Kidney (tissue), 22 donors: ENCODE measurements at places on chromosomes 5 and 9. TPM values are rescaled to one million over a fixed set of nuclear protein-coding genes. Genes with fewer than 3 reads are reported as not detected.

FIBCD1 gene
- total RNA-seq: 0.25 TPM

FAXDC2 gene
- total RNA-seq: 14.1 TPM

SLC6A18 gene
- total RNA-seq: not detected

LECT2 gene
- not detected for total RNA-seq

- no peak for DNase-seq
- no peak overlapping the region for H3K27ac ChIP-seq
- H3K36me3 ChIP-seq: peaks cover 16% of the 10 kb centered on the region
- H3K27me3 ChIP-seq: no peaks in the 10 kb centered on the region
- no peak overlapping the region for H3K4me3 ChIP-seq
- peaks cover 31% of the 10 kb centered on the region for H3K4me1 ChIP-seq
These were observed 53.8 kb downstream of the SHB start for GRCh38 chr9:38015266-38015665.

GRCh38 chr9:134233022-134233421 is 68.7 kb upstream of the RNU6ATAC start:
- peaks cover 11% of the 10 kb centered on the region for H3K4me1 ChIP-seq
- H3K36me3 ChIP-seq: no peaks in the 10 kb centered on the region
- no peak overlapping the region for H3K4me3 ChIP-seq
- no peak for DNase-seq

DNA sequence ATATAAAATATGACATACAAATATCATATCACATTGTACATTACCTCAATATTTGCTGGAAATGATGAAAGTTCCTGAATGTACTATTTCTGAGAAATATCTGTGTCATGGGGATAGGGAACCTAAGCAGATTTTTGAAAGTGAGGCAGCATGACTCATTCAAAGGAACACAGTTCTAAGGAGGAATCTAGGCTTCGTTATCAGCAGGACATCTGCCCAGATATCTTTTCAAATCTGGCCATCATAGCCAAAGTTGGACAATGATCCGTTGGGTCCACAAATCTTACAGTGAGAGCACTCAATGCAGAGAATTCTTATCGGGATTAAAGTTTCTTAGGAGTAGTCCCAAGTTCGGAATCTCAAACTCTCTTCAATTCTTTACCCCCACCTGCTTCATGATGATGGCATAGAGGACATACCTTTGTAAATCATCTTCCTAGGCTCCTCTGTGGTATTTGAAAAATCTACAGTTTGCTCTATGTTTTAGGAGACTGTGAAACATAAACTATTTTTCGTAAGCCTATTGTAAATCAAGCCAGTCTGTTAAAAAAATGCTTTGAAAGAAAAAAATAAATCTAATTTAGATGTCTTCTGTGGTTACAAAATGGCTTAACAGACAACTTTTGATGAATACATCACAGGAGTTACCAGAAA is 29.4 kb upstream of the ALDH1A1 start:
- no peaks in the 10 kb centered on the region for H3K4me1 ChIP-seq
- no peak overlapping the region for H3K27ac ChIP-seq
- no peaks in the 10 kb centered on the region for H3K27me3 ChIP-seq
- H3K4me3 ChIP-seq: no peak overlapping the region
- DNase-seq: no peak

DNA sequence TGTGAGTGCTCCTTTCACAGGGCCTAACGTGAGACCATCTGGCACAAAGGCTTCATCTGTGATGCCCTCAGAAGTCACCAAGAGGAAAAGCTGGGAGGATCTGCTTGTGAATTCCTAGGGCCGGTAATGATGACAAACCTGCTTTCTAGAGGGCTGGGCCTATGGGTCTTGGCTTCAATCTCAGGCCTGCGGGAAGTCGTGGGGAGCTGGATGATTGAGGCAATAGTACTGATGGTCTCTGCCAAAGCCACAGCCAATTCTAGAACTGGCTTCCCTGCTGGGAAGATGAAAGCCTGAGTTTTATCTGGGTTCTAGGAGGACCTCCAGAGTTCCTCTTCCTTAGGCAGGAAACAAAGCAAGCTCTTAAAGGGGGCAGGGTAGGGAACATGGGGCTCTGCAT is 102.7 kb downstream of the TMEM215 start:
- H3K4me3 ChIP-seq: no peak overlapping the region
- no peaks in the 10 kb centered on the region for H3K27me3 ChIP-seq
- H3K36me3 ChIP-seq: no peaks in the 10 kb centered on the region
- no peak overlapping the region for H3K27ac ChIP-seq

GRCh38 chr9:121863955-121864354 is 212.5 kb downstream of the DAB2IP start:
- no peaks in the 10 kb centered on the region for H3K27me3 ChIP-seq
- no peak for DNase-seq
- H3K4me3 ChIP-seq: no peak overlapping the region
- no peaks in the 10 kb centered on the region for H3K36me3 ChIP-seq
- H3K4me1 ChIP-seq: no peaks in the 10 kb centered on the region
- H3K27ac ChIP-seq: no peak overlapping the region

DNA sequence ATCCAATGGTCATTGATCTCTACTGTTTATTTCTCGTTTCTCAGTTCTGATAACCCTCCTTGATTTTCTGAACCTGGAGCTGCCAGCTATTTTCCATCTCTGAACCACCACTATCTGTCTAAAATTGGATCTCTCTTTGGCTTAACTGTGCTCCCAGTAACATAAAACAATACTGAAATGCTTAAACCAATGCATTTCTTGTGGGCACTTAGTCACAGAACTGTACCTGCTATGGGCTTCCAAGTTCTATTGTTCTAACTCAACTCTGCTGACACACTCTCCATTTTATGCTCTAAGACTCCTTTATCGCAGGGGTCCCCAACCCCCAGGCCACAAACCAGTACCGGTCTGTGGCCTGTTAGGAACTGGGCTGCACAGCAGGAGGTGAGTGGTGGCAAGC is 120.6 kb downstream of the LHFPL2 start:
- no peaks in the 10 kb centered on the region for H3K36me3 ChIP-seq
- no peak for DNase-seq
- H3K27me3 ChIP-seq: no peaks in the 10 kb centered on the region
- H3K4me3 ChIP-seq: no peak overlapping the region
- peaks cover 2% of the 10 kb centered on the region for H3K4me1 ChIP-seq

GRCh38 chr5:42751044-42751443 is 5.6 kb upstream of the CCDC152 start:
- H3K27ac ChIP-seq: no peak overlapping the region
- DNase-seq: no peak
- H3K27me3 ChIP-seq: no peaks in the 10 kb centered on the region
- H3K4me1 ChIP-seq: no peaks in the 10 kb centered on the region
- no peaks in the 10 kb centered on the region for H3K36me3 ChIP-seq

DNA sequence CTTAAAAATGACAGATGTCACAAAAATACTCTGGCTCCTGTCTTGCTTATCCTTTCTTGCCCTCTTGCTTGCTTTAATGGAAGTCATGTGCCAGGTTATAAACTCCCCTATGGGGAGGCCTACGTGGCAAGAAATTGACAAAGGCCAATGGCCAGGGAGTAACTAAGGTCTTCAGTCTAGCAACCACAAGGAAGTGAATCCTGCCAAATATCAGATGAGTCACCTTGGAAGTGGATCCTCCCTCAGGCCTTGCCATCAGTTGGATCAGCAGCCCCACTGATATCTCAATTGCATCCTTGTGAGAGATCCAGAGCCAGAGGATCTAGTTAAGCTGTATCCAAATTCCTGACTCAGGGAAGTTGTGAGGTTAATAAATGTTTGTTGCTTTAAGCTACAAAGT is 82.8 kb downstream of the CAAP1 start:
- no peaks in the 10 kb centered on the region for H3K36me3 ChIP-seq
- no peaks in the 10 kb centered on the region for H3K4me1 ChIP-seq
- no peak overlapping the region for H3K27ac ChIP-seq
- no peak for DNase-seq
- H3K27me3 ChIP-seq: no peaks in the 10 kb centered on the region
- no peak overlapping the region for H3K4me3 ChIP-seq

GRCh38 chr5:77990020-77990419 is 213.9 kb upstream of the TBCA start:
- no peak for DNase-seq
- no peaks in the 10 kb centered on the region for H3K4me1 ChIP-seq
- H3K36me3 ChIP-seq: no peaks in the 10 kb centered on the region
- no peaks in the 10 kb centered on the region for H3K27me3 ChIP-seq
- no peak overlapping the region for H3K27ac ChIP-seq

DNA sequence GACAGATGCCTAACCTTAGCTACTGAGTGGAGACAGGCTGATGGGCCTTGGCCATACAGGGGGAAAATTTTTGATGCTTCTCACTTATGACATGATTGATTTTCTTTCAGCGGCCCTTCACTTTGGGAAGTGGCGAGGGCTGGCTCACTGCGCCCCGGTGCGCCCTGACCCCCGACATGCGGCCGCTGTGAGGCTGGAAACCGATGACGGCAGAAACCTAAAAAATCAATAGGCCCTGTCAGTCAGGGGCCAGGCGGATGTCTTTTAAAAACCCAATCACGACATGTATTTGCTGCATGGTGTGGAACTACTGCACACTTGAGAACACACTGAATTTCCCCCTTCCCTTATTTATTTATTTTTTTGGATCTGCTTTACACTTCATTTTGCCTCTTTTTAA is 121.7 kb downstream of the EBF1 start:
- no peak for DNase-seq
- no peak overlapping the region for H3K27ac ChIP-seq
- no peaks in the 10 kb centered on the region for H3K27me3 ChIP-seq
- no peak overlapping the region for H3K4me3 ChIP-seq
- peaks cover 2% of the 10 kb centered on the region for H3K4me1 ChIP-seq

DNA sequence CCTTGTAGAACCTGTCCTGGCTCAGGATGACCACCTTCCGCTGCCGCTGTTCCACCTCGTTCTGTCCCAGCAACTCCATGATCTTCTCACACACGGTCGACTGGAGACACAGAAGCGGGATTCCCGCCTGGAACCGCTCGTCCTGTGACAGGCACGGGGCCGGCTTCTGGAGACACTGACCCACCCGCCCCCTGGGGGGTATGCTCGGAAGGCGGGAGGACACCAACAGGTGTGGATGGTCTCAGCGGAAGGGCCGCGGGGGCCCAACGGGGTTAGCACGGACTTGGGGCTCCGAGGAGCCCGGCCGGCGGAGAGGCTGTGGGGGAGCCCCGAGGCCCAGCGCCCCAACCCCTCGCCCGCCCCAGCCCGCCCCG is 530 bp downstream of the UCK1 start:
- peaks cover 2% of the 10 kb centered on the region for H3K36me3 ChIP-seq
- peak overlapping the region; percentile 87 for H3K4me3 ChIP-seq
- no peaks in the 10 kb centered on the region for H3K27me3 ChIP-seq
- peaks cover 7% of the 10 kb centered on the region for H3K4me1 ChIP-seq
- DNase-seq: peak; percentile 82
- H3K27ac ChIP-seq: no peak overlapping the region

GRCh38 chr5:82820188-82820587 is 257.0 kb downstream of the TMEM167A start:
- no peaks in the 10 kb centered on the region for H3K27me3 ChIP-seq
- H3K4me1 ChIP-seq: no peaks in the 10 kb centered on the region
- no peak for DNase-seq

DNA sequence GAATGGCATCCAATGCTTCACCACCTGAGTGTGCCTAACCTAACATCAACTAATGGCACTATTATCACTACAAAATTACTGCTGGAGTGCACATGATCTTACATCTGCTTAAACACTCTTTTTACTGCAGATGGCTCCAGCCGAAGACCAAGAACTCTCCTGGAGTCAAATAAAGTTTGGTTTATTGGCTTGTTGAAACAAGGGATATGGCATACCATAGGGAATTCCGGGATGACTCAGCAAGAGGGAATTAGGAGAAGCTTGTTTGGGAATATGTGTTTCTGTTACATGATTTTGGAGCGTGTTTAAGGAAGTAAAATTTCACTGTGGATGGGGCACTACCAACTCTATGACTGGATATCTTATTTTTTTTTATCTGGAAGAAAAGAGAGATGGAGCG is 872.6 kb downstream of the DTWD2 start:
- DNase-seq: no peak
- H3K4me1 ChIP-seq: no peaks in the 10 kb centered on the region
- H3K27me3 ChIP-seq: no peaks in the 10 kb centered on the region
- no peak overlapping the region for H3K4me3 ChIP-seq
- no peaks in the 10 kb centered on the region for H3K36me3 ChIP-seq

GRCh38 chr9:113661074-113661473 is 197.5 kb downstream of the RGS3 start:
- no peak overlapping the region for H3K4me3 ChIP-seq
- H3K4me1 ChIP-seq: no peaks in the 10 kb centered on the region
- H3K27me3 ChIP-seq: no peaks in the 10 kb centered on the region
- H3K36me3 ChIP-seq: no peaks in the 10 kb centered on the region

DNA sequence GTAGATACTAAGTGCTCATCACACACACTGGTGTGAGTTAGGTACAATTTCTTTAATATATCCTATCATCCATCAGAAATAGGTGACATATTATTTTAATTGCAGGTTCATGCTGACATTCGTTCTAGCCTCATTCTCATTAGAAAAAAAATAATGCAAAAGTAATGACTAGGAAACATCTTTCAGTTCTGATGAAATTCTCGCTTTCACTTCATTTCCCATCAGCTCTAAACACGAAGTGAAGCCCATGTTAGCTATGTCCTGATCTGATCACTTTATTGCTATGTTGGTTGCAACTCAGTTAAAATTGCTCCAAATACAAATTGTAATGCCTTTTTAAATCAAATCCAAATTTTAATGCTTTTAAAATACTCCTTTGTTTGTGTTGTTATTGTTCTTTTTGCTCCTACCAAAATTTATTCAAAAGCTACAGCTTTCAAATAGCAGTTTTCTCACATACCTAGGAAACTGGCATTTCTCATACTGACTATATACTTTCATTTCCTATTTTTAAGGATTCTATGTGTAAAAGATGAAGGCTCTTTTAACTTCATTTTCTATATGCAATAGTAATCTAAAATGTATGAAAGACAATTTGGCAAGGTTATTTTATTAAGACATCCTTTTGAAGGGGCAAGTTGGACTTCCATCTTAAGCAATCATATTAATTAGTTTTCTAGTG is 1237.8 kb upstream of the ACO1 start:
- no peak for DNase-seq
- no peaks in the 10 kb centered on the region for H3K27me3 ChIP-seq
- H3K36me3 ChIP-seq: no peaks in the 10 kb centered on the region
- H3K4me3 ChIP-seq: no peak overlapping the region
- no peak overlapping the region for H3K27ac ChIP-seq

GRCh38 chr5:149904977-149905376 is 39.6 kb downstream of the PDE6A start:
- H3K4me1 ChIP-seq: no peaks in the 10 kb centered on the region
- H3K36me3 ChIP-seq: no peaks in the 10 kb centered on the region
- H3K27me3 ChIP-seq: no peaks in the 10 kb centered on the region
- DNase-seq: no peak
